ENCODE measurements at places on chromosomes 5 and 9.

DNA sequence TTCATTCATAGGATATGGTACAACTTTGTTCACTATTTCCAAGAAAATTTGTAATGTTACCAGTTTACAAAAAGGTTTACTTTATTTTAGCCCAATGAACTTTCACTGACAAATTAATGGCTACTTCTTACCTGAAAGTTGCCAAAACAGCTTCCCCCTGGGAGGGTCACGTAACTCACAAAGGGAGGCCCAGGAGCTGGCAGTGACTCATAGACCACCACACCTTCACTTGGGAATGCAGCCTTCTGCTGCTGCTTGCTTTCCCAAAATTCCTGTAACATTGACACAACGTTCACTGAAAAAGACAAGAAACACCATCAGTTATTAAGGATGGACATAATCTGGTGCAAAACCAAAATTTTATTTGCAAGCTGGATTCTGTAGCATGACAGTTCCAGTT lies 18.1 kb downstream of the LIX1 start:
- DNase-seq, result no peak

- no peak for DNase-seq
Observed at GRCh38 chr5:99437986-99438385, 509.2 kb upstream of the CHD1 start.

DNA sequence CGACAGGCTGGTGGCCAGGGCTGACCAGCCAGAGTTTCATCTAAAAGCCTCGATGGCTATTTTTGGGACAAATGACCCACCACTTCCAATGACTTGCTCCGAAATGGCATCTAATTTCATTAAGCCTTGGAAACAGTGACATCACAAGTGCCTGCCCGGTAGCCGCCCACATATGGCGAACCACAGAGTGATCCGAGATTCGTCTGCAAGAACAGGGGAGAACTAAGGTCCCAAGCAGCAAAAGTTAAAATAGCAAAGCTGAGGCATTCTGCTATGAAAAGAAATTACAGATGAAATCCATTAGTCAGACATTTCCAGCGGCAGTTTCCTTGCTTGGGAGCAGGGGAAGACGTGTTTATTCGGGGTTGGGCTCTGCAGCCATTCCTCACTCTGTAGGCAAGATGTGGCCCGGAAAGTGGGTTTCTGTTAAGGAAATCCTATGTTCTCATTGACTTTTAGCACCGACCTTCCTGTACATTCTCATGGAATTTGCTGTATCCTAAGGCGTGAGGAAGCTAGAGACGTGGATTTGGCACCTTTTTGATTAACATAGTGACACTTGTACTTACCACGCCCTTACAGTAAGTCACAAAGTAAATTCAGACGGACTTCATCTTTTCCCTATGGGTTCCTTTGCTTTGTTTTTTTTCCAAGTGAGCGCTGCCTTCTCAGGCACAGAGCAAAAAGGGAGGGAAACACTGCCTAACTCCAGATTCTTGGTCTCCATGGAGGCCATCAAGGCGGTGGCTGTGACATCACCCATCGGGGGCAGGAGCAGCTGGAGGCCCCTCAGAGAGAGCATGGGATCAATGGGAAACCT lies 45.1 kb downstream of the ERGIC1 start:
- DNase-seq, result no peak

- no peak for DNase-seq
Observed at GRCh38 chr9:2838371-2839000, 5.4 kb downstream of the PUM3 start.

DNA sequence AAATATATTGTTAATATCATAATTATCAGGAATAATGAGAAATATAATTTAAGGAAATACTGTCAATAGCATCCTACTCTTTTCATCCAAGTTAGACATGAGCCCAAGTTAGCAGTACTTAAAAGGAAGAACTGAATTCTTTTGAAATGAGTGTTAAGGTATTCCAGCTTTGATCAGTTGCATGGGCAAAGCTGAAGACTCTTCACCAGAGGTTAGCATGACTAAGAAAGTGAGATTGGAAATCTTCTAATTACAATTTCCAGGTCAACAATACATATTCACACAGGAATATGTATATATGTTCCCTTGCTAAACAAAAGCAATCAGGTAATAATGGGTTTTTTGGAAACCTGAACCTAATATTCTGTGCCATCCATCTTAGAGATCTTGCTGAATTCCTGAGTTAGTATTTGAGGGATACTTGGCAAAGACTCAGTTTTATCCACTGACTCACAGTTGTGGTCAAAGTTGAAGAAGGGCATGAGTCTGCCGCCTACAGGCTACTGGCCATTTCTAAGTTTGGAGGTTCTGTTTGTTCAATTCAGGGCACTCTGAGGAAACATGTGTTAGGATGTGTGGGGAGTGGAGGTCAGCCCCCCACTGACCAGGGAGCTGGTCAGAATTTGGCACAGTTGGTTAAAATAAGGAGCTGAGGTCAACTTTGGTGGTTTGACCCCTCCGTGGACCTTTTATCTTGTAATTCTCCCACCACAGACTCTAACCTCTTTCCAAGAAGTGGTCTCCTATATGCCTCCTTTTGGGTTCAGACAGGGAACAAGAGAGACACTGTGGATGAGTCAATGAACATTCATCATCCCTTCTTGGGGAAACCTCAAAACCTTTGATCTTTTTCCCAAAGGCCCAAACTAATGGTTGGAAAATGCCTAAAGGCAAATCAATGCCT lies 118.3 kb downstream of the PIK3R1 start:
- no peak for DNase-seq

GRCh38 chr9:88531920-88532698 lies 2.9 kb upstream of the NXNL2 start:
- no peak for DNase-seq

- no peak for DNase-seq
Observed at GRCh38 chr5:87048156-87048555, 219.5 kb upstream of the RASA1 start.

DNA sequence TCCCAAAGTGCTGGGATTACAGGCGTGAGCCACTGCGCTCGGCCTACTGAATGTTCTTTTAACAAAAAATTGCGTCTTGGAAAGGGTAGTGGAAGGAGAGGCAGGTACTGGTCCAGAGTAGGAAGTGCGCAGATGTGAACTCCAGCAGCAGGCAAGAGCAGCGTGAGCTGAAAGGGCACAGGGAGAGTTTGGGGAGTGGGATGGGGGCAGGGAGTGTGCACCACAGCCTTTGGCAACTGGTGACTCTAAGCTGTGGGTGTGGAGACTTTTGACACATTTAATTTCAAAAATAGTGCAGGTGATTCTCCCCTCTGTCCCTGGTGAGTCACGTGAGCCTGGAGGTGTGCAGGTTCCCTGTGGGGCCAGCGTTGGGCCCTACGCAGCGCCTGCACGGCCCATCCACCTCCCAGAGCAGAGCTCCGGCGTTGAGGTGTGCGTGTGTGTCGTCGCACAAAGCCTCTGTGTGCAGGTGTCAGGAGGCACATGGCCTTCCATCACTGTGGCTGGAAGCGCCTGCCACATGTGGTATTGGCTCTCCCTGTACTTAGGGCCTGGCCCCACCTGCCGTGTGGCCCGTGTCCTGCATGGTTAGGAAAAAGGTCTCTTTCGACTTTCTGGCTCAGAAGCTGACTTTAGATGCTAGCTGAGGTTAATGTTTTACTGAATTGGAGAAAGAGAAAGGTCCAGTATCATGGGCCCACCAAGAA lies 11.5 kb downstream of the SQSTM1 start:
- no peak for DNase-seq

DNA sequence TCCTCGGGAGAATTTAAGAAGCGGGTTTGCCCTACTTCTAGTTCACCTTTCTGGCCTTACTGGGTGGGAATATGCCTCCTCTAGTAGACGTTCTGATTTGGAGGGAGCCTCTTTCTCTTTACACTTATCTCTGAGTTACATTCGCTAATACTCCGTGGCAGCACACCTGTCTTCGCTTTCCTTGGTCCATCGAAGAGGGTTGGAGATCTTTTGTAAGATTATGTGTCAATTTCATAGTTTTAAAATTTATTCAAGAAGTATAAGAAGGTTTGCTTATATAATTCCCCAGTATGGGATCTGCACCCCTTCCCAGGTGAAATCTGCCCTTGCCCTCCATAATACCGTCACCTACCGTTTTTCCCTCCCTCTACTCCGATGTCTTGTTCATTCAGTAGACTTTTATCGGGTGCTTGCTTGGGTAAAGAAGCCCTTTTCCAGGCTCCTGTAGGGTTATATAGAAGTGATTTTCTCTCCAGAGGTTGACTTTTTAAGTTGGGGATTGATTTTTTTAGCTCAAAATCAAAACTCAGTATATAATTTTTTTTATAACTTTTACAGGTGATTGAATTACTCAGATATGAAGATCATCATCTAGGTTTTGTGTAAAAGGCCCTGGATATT lies 1.1 kb downstream of the GPBP1 start:
- DNase-seq, result no peak

GRCh38 chr9:106619211-106619610 lies 243.8 kb upstream of the ZNF462 start:
- no peak for DNase-seq

DNA sequence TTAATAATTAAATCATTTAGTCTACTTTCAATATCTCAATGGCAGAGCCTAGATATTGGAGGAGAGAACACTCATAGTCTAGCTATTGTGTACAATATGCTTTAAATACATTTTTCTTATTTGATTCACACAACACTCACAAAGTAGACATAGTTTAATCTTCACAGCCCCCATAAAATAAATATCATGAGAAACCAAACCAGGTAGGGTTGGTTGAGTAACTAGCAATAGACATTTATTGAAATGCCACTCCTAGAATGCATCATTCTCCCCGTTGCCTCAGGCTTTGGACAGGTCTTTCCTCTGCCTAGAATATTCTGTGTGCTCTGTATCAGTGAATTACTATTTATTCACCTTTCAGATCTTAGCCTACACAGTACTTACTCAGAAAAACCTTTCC lies 141.9 kb downstream of the CEMIP2 start:
- no peak for DNase-seq

GRCh38 chr5:20109326-20109725 lies 121.3 kb upstream of the CDH18 start:
- DNase-seq, result no peak

DNA sequence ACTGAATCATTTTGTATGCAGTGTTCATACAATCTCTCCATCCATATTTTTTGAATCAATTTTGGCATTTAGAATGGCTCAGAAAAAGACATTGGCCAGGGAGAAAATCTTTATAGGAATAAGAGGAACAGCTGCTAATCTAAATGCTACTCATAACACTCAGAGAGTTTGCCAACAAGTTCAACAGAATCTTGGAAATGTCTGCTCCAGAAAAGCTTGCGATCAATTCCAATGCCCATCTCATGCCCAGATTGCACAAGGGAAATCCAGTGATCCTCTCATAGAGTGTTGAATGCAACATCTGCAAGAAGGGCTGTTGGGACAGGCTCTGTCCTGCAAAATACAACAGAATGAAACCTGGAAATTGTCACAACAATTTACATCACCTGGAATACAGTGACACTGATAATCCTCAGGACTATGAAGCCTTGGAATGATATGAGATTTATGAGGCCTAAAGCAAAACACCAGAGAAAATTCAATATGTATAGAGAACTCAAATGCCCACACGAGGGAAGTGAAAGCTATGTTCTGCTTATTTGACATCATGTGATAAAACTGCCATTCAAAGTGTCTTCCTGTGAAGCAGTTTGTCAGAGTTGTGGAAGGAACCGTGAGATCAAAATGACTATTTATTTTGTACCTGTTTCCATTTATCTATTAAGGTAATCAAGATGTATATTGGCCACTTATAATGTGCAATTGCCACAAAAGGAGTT lies 190.1 kb downstream of the PARP8 start:
- no peak for DNase-seq

DNA sequence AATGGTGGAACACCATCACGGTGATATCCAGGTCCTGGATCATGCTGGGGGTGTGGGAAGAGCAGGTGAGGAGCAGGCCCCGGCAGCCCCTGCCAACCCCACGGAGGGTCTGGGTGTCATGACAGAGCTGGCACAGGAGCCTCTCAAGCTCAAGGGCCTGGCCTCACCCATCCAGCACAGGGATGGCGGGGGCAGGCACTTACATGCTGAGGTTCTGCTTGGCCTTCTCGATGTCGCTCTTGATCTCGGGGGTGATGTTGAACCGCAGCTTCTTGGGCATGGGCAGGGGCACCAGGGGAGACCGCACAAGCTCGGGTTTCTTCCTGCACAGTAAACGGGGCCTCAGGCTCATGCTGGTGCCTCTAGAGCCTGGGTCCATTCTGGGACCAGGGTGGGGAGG lies 12.3 kb downstream of the CRAT start:
- DNase-seq, result no peak

- DNase-seq, result no peak
Observed at GRCh38 chr5:64690104-64690416, 243 bp upstream of the SHISAL2B start.

- DNase-seq, result peak; percentile 36
Observed at GRCh38 chr9:127210851-127211730, 53.5 kb upstream of the GARNL3 start.
